ENCODE measurements at places on chromosomes 3 and 15.

DNA sequence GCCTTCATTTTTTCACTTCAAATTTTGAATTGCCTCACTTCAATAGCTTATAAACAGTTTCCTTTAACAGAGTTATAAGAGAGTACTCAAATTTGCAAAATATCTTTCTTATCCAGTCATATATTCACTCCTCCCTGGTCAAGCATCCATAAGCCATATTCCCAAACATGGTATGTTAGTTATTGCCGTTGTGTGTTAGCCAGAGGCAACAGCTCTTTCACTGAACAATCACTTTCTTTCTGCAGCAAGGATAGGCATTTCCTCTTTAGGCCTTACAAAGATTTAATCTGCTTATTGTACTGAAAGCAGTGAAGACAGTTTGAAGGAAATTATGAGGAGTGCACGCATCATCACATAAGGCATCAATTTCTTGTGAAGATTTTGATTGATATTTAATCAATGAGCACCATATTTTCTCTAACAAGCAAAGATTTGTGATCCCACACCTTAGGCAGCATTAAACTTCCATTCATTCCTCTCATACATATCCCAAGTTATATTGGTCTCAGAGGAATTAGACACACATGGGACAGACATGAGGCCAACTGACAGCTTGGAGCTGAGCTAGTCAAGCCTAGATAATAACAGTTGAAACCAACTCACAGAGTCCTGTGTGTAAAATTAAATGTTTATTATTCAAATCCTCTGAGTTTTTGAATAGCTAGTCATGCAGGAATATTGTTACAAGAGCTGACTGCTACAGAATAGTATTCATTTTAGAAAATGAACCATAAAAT is 80.0 kb upstream of the EPHA6 start:
- no peak for DNase-seq

DNA sequence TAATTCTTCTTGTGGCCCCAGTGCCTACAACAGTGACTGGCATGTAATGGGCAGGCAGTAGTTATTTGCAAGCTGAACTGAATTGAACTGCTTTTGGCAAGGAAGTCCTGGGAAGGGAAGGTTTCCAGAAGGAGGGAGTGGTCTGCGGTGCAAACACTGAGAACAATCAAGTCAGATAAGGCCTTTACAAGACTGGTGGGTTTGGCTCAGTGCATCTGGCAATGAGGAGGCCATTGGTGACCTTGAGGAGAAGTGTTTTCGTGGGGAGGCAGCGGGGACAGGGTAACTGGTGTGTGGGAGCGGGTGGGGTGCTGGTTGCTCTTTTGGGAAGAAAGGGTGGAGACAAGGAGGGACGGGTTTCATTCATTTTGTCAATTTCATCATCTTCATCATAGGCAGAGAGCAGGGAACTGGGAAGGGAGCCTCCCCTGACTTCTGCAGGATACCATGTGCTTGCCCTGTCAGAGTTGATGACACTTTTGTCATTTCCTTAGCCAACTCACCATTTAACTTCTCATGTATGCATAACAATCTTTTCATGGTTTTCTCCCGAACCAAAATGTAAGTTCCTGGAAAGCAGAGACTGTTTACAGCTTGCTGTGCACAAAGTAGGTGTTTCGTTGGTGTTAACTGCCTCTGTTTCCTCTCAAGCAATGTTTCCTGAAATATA is 8.4 kb upstream of the EHD4 start:
- DNase-seq = no peak

- no peak for DNase-seq
Measured at GRCh38 chr3:30712991-30713390, 106.6 kb downstream of the TGFBR2 start.

GRCh38 chr3:120394347-120394746 is 45.2 kb upstream of the LRRC58 start:
- DNase-seq = no peak

GRCh38 chr3:187286467-187287059 is 5.0 kb downstream of the MASP1 start:
- no peak for DNase-seq

DNA sequence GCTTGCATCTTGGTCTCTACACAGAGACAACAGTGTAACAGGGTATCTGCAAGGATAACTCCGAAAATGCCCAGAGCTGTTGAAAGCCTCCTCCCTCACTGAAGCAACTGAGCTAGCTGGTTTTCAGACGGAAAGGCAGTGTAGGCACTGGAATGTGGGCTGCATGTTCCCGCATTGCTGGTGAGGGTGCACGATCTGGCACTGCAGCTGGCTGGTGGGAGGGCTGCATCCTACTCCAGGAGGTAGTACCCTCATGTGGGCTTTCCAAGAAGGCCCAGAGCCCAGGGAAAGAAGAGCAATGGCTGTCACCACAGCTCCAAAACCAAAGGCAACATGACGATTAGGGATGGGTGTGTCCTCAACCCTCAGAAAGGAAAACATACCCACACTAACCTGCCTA is 28.7 kb upstream of the RPS17 start:
- peak; percentile 30 for DNase-seq

DNA sequence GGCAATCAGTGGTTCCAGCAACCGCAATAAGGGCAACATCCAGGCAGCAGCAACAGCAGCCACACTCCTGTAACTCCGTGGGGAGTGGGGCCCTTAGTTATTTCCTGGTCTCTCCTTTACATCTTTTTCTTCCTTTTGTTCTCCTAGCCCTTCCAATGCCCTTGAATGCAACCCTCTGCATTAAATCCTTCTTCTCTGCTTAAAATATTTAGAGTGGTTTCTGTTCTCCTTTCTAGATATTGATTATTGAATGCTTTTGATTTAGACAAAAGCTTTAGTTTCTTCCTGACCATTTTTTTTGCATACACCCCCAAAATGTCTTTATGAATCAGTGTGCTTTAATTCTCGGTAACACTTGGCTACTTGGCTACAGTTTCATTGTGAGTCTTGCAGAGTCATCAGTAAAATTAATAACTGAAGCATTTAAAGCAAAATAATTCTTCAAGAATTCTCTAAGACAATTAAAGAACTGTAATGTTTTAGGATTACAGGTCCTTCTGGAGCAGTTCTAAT is 586.1 kb downstream of the MECOM start:
- no peak for DNase-seq

- no peak for DNase-seq
Measured at GRCh38 chr3:146503461-146504202, 34.3 kb upstream of the PLSCR2 start.

DNA sequence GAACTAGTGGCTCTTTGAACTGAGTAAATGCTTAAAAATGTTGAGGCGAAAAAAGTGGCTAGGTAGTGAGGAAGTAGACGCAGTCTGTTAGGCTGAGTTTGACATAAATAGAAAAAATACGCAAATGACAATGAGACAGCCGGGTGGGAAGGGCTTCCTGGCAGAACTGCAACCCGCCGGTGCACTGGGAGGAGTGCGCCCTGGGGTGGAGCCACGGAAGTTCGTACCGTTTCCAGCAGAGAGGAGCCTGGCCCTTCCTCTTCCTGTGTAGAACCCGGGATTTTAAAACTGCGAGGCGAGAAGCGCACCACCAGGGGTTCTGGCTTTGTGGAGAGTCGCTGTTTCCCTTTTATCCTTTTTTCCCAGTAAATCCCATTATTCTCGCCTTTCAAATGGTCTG is 602.6 kb downstream of the PYDC2 start:
- DNase-seq = no peak

GRCh38 chr3:134132961-134133360 is 103.2 kb upstream of the SLCO2A1 start:
- no peak for DNase-seq

DNA sequence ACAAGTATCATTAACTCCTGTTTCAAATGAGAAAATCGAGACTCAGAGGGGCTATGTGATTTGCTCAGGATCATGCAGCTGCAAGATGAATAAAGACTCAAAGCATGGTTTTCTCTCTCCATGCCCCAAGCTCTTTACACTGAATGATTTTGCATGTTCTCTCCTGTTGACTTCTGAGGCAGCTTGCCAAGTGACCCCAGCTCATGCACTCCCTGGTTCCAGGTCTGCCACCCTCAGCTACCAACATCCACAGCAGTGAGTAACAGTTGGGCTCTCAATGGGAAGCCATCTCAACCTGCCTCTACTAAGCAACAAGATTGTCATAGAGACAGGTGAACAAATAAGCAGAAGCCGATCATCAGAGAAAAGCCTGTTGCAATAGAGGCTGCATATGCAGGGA is 116.9 kb upstream of the GADL1 start:
- no peak for DNase-seq

GRCh38 chr3:143536817-143537535 is 311.3 kb downstream of the SLC9A9 start:
- DNase-seq = no peak

GRCh38 chr3:58899953-58900298 is 149.9 kb downstream of the CFAP20DC start:
- DNase-seq = no peak

DNA sequence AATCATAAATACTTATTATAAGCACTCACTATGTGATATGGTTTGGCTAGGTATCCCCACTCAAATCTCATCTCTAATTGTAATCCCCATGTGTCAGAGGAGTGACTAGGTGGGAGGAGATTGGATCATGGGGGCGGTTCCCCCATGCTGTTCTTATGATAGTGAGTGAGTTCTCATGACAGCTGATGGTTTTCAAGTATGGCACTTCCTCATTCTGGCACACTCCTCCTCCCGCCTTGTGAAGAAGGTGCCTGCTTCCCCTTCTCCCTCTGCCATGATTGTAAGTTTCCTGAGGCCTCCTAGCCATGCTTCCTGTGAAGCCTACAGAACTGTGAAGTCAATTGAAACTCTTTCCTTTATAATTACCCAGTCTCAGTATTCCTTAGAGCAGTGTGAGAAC is 53.3 kb upstream of the CHMP2B start:
- DNase-seq = no peak

DNA sequence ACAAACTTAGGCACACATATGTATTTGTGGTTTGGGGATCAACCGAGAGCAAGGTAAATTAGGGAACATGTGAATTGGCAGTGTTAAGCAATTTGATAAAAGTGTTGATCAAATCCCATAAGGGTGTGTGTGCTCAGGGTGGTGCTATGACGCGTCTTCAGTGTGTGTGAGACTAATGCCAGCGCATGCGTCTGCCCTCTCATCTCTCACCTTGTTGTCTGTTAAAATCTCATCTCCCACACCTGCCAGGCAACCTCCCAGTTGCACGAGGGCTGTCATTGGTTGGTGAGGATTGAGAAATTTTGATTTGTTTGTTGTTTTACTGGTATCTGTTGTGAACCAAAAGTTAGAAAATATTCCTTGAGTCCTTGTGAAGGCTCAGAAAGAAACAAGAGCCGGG is 137.2 kb upstream of the ICE2 start:
- DNase-seq = no peak

DNA sequence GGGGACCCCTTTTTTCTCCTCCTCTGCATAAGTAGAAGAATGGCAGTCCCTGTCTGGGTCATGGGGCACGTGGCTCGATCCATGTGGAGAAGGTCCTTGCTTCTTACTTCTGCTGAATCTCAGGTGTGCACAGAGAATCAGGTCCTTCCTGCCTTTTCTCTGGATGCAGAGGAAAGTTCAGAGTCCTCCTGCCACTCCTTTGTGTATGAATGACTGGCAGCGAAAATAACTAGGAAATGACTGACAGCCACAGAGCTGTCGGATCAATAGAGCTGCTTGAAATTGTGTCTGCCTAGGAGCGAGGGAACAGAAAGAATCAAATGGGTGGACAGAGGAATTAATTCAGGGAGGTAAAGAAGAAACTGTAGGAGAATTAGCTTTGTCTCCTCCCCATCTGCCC is 49.6 kb upstream of the ROPN1 start:
- no peak for DNase-seq

DNA sequence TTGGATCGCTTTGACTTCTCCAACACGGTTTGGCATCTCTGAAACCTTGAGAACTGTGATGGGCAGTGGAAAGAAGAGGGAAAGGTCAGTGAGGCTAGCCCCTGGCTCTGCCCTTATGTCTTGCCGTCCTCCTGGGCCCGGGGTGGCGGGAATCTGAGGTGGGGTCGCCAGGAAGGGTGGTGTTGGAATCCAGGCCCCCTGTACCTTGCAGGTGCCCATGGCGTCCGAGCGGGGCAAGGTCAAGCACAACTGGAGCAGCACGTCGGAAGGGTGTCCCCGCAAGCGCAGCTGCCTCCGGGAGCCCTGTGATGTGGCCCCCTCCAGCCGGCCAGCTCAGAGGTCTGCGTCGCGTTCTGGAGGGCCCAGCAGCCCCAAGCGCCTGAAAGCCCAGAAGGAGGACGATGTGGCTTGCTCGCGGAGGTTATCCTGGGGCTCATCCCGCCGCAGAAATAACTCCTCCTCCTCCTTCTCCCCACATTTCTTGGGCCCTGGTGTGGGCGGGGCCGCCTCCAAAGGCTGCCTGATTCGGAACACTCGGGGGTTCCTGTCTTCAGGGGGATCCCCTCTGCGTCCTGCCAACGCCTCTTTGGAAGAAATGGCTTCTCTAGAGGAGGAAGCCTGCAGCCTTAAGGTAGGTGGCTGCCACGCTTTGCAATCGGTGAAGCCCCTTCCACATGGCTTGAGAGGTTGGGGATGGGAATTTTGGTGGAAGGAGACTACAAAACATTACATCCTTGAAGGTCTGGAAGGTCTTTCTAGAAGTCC is 907 bp downstream of the TATDN2 start:
- no peak for DNase-seq

DNA sequence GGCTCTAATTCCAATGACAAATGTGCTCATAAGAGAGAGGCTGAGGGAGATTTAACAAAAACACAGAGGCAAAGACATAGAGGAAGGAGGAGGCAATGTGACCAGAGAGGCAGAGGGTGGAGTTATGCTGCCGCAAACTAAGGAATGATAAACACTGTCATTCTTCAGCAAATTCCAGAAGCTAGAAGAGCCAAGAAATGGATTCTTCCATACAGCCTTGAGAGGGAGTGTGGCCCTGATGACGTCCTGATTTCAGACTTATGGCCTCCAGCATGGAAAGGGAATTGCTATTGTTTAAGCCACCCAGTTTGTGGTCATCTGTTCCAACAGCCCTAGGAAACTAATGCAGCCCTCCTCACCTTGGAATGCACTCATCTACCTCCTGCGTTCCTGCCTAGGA is 30.5 kb downstream of the CD47 start:
- DNase-seq = no peak

GRCh38 chr3:43217633-43218032 is 68.7 kb upstream of the SNRK start:
- no peak for DNase-seq

GRCh38 chr3:71075494-71075893 is 508.0 kb downstream of the FOXP1 start:
- DNase-seq = no peak

DNA sequence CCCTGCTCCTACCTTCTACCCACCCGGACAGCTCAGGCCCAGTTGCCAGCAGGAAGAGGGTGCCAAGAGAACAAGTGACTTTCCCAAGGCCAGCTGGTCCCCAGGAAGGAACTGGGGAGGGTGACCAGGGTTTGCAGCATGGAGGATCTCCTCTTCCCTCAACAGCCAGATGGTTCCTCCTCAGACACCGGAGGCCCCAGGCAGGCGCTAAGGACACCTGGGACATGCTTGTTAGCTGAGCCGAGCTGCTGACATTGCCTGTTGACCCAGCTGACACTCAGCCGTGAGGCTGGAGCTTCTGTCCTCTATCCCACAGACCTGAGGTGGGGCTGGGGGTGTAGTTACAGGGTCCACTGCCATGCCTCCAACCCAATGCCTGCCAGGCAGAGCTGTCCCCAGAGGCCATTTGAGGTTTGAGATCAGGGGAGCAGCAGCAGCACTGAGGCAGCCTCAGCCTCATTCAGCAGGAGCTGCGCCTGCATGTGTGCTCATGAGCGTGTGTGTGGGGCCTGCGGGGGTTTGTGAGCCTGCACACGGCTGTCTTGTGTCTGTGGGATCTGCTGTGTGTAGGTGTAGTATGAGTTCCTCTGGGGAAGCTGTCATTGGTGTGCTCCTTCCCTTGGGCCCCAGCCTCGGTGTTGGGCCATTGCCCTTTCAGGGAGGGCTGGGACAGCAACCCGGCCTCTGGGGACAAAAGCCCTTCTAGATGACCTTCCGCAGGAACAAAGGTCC is 7.1 kb downstream of the CPLX3 start:
- DNase-seq = no peak
